ENCODE measurements at places on chromosomes 3 and 15.

DNA sequence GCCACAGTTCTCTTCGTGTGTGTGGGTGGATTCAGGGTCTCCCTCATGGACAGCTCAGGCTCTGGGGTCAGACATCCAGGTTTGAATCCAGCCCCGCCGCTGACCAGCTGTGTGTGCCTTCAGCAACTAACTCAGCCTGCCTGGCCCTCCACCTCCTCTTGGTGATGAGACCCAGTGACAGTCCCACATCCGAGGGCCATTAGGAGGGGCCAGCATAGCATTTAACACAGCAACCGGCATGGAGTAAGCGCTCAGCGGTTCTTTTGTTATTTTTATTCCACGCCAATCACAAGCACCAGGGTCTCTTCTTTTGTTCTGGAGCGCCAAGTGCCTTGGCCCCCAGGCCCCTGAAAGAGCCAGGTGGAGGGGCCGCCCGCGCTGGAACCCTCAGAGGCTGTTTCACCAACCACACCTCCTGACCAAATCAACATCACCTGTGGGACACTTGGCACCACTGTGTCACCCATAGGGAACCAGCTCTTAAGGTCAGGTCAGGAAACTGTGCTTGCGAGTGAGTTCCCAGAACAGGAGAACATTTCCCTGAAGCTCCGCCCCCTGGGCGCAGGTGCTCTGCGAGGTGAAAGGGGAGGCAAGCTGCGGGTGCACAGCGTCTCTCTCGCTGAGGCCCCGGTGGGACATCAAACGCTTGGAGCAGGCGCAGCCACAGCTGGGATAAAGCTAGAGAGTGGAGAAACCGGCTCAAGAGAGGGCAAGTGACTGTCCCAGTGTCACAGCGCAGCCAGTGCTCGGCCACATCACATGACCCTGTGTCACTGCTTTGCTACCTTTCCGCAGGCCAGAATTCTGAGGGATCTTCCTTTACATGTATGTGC, 311.3 kb downstream of the UACA start:
- peak; percentile 67 for DNase-seq

DNA sequence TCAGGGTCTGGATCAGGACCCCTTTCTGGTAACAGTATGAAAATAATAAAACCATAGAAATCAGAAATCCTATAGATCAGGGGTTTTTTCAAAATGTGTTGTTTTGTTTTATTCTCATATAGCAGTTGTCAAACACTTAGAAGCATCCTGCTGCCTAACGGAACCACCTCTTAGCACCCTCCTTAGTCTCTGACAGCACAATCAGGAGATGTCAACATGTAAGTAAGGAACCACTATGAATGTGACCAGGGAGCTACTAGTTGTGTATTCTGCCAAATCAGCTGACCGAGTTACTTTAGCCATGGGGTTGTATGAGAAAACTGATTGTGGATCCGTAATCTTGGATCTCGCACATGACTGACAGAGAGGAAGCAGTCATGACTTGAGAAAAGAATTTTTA, 22.2 kb downstream of the CCDC39 start:
- DNase-seq = no peak

- DNase-seq = no peak
These were observed 79.3 kb downstream of the ADAMTSL3 start for GRCh38 chr15:83733206-83733605.

- no peak for DNase-seq
These were observed 45.6 kb downstream of the DLEC1 start for GRCh38 chr3:38084334-38085310.

DNA sequence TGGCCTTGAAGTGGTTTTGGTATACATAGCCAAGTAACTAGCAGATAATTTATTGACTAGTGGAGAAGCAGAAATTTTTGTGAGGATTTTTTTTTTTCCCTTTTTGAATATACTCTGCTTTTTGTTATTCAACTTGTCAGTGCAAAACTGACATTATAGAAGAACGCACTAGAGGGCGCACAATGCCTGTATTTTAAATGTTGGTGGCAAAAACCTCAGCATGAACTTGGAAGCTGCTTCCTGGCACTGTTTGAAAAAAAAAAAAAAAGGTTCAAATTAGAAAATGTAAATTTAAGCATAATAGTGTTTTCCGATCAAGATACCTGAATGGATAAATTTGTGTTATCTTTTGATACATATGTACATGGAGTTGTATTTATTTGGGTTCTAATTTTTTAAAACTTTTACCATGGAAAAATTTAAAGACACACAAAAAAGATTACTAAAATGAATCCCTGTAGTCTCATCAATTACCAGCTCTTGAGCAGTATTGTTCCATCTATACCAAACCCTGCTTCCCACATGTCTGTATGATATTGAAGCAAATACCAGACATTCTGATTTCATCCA, 56.0 kb downstream of the SLC25A26 start:
- DNase-seq = peak; percentile 53

GRCh38 chr3:12566976-12567375, 10.1 kb downstream of the MKRN2 start:
- no peak for DNase-seq

DNA sequence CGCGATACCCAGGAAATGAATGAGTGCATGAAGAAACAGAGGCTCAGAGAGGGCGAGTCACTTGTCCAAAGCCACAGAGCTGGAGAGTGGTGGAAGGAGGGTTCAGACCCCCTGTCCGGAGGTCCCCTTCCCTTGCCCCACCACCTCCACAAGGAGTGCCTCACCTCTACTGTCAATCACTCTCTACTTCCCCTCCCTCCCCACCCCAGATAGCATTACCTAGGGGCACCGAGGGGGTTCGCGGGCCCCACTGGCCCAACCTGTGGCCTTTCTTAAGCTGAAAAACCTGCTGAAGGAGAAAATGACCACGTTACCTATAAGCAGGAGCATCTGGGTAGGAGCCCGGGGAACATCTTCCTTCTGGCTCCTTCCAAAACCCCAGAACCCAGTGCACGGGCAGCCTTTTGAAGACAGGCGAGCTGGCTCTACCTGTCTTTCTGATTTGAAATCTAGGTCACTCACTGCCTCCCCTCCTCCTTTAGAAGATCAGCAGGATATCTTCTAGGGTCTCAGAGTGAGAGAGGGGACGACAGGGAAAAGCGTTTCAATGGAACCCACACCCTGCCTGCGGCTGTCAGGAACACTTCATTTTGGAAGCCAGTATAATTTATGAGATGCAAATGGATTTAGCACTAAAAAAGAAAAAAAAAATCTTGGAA, 89.9 kb upstream of the MEF2A start:
- DNase-seq = no peak

- no peak for DNase-seq
These were observed 248.7 kb downstream of the GABRG3 start for GRCh38 chr15:27219636-27220035.

DNA sequence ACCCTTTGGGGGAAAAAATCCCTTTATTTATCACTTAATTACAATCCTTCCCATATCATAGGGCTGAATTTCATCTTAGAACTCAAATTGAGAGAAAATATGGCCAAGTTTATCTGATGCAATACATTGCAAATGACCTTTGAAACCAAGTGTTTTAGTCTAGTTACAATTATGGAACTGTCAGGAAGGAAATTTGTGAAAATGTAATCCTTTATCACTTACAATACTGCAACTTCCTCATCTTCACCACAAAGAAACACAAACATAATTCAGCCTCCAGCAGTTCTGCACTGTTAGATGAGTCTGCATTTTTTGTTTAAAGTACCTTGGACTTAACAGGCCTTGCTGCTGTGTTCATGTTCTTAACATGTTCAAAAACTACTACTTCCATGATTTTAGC, 4.6 kb downstream of the CCPG1 start:
- DNase-seq = no peak

Measured in left lobe of liver (tissue), 2 donors.